Chondrocyte (in vitro differentiated cells): ENCODE measurements at places on chromosomes 6 and 20. TPM values are rescaled to one million over a fixed set of nuclear protein-coding genes. Genes with fewer than 3 reads are reported as not detected.

DNA sequence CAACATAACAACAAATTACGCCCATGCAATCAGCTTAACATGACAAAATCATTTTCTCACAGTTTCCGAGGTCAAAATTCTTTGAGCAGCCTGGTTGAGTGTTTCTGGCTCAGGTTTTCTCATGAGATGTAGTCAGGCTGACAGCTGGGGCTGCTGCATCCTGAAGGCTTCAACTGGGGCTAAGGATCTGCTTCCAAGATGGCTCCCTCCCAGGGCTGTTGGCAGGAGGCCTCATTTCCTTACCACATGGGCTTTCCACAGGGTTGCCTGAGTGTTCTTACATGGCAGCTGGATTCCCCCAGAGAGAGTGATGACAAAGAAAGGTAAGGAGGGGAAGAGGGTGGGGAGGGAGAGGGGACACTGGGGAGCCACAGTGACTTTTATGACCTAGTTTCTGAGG is 63.1 kb upstream of the NNAT start:
- DNase-seq = no peak

The AVP gene
- total RNA-seq = not detected in 3 replicates

GRCh38 chr6:21556968-21557721 is 36.4 kb upstream of the SOX4 start:
- no peak for DNase-seq

DNA sequence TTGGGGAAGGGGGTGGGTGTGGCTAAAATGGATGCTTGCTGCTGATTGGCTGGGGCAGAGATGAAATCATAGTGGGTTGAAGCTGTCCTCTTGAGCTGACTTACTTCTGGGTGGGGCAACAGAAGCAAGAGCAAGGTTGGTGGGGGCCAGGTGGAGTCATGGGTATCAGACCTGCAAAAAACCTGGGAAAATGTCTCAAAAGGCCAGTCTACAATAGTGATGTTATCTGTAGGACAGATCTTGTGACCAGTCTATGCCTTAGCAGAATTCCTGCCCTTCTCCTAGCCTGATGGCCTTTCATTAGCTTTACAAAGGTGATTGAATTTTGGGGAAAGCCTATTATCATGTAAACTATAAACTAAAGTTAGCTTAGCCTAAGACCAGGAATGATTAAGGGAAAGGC is 945.7 kb downstream of the KIF16B start:
- no peak for DNase-seq

GRCh38 chr20:50610212-50610718 is 81.1 kb downstream of the RIPOR3 start:
- no peak for DNase-seq

The KIF25 gene
- total RNA-seq = not detected in 3 replicates

GRCh38 chr6:7587631-7588100 is 2.3 kb upstream of the SNRNP48 start:
- no peak for DNase-seq

GRCh38 chr6:5205035-5205507 is 55.7 kb downstream of the LYRM4 start:
- DNase-seq = no peak

GRCh38 chr6:163814494-163815364 is 400.2 kb downstream of the QKI start:
- no peak for DNase-seq

The RPRD1B gene
- 16.9 to 21.6 TPM (median 19.3 TPM) in 3 replicates for total RNA-seq

DNA sequence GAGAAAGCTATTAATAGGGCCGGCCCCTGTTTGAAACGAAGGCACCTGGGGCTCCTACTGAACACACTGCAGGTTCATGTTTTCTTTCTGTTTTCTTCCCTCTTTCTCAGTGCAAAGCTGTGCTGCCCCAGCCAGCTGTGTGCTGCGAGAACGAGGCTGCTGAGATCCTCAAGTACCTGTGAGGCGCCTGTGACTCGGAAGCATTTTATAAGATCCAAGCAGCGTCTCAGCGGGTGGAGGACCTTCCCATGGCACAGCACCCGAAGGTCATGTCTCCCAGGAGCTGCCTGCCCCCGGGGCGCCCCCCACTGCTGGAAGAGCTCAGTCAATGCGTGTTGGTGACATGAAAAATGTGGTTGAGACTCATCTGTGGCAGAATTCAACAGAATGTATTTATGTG is 66.3 kb downstream of the SMOC2 start:
- DNase-seq = no peak

DNA sequence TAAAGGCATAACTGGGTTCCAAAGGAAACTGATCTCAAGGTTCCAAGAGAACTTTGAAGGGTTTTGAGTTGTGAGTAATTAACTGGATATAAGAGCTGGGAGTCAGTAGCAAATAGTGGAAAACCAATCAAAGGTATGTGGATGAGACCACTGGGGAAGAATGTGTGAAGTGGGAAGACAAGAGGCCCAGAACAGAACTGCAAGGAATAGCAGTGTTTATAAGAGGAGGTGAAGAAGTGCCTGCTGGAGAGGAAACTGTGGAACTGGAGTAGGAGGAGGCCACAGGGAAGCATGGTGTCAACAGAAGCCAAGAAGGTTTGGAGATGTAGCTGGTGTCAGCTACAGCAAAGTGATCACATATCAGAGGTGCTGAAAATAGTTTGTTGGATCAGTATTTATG is 18.7 kb upstream of the HDAC2 start:
- DNase-seq = no peak

DNA sequence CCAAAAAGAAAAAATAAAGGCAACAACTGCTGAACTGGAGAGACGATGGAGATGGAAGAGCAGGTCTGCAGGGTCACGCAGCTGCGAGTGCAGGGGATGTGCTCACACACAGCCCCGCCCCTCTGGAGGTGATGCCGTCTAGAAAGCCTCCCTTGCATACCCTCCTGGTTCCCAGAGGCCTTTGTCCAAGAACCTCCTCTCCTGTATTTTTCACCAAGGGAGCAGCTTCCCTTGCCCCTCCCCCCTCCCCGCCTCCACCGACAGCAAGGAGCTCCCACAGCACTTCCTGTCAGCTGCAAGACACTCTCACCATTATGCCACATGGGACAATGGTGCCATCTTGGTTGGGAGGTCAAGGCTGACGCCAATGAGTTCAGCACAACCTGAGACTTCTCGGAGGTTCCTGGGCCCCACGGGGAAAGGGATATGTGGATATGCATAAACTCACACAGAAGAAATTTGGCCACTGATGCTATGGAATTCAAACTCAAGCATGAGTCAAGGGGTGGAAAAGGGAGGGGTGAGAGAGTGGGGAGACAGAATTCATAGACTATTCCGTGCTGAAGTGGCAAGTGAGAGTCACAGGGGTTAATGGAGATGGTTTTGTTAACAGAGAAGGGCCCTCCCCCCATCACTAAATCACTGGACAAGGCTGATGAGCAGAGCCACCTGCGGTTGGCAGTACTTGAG is 132.9 kb downstream of the SCML4 start:
- no peak for DNase-seq

- no peak for DNase-seq
Measured at GRCh38 chr6:135703621-135704020, 147.9 kb upstream of the PDE7B start.

The XKR7 gene
- total RNA-seq = 0.02 TPM in 1 of 3 replicates, not detected in the others

- DNase-seq = no peak
Measured at GRCh38 chr6:42230345-42231321, 13.0 kb upstream of the MRPS10 start.

DNA sequence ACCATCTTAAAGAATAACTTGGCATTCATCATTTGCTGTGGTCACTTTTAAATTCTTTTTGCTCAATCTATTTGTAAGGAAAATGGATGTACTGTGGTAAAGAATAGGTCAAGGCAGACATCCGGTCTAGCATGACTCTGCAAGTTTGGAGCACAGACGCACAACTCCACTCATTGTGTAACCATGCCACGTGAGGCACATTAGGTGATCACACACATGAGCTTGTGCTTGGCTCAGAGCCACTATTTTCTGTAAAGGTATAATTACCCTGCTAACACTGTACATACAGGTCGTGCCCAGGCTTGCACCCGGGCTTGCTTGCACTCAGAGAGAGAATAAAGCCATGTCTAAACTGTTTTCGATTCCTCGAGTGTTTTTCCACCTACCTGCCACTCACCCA is 1289.1 kb upstream of the ADGRB3 start:
- no peak for DNase-seq

- DNase-seq = no peak
Measured at GRCh38 chr6:129946439-129947140, 71.8 kb upstream of the L3MBTL3 start.

DNA sequence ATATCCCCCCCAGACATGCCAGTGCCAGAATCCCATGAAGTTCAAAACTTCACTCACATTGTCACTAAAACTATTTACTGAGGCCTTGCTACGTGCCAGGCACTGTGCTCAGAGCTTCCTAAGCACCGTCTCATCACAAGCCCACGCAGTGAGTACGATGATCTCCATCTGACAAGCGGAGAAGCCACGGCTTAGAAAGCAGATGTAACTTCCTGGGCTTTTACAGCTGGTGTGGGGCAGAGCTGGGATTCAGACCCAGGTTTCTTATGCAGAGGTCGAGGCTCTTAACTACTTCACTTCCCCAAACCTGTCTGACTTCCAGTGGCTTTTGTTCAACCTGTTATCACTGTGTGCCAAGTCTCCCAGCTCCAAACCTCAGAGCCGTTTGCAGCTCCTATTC is 8.3 kb downstream of the MDGA1 start:
- DNase-seq = no peak

DNA sequence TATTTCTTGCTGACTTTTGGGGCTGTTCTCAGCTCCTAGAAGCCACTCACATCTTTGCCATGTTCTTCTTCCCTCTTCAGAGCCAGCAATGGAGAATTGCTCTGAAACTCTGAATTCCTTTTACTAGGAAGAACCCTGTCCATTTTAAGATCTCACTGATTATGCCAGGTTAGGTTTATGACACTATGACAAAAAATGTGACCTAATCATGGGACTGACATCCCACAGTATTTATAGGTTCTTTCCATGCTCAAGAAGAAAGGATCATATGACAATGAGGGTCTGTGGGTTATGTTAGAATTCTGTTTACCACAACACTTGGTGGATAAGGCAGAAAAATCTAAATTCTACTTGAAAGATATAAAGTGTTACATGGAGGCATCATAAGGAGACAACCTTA is 263.3 kb upstream of the CITED2 start:
- no peak for DNase-seq

The POLR3F gene
- 8.1 to 10.2 TPM (median 9.3 TPM) in 3 replicates for total RNA-seq

The ZC2HC1B gene
- total RNA-seq = 0.46 TPM in 1 of 3 replicates, not detected in the others

- DNase-seq = no peak
Measured at GRCh38 chr6:164887660-164888059, 421.7 kb downstream of the C6orf118 start.

GRCh38 chr6:79232696-79233462 is 1.6 kb downstream of the HMGN3 start:
- DNase-seq = no peak

- DNase-seq = no peak
Measured at GRCh38 chr6:75735491-75736186, 13.4 kb upstream of the MYO6 start.

- peak; percentile 88 for DNase-seq
Measured at GRCh38 chr20:63698739-63699465, 2.5 kb downstream of the TNFRSF6B start.

The SYTL3 gene
- 0.58 to 1.6 TPM (median 1.4 TPM) in 3 replicates for total RNA-seq

GRCh38 chr6:154404791-154405400 is 48.3 kb upstream of the IPCEF1 start:
- DNase-seq = no peak

- no peak for DNase-seq
Measured at GRCh38 chr6:70162972-70163371, 139.9 kb downstream of the COL9A1 start.

The CRISP1 gene
- not detected in 3 replicates for total RNA-seq

DNA sequence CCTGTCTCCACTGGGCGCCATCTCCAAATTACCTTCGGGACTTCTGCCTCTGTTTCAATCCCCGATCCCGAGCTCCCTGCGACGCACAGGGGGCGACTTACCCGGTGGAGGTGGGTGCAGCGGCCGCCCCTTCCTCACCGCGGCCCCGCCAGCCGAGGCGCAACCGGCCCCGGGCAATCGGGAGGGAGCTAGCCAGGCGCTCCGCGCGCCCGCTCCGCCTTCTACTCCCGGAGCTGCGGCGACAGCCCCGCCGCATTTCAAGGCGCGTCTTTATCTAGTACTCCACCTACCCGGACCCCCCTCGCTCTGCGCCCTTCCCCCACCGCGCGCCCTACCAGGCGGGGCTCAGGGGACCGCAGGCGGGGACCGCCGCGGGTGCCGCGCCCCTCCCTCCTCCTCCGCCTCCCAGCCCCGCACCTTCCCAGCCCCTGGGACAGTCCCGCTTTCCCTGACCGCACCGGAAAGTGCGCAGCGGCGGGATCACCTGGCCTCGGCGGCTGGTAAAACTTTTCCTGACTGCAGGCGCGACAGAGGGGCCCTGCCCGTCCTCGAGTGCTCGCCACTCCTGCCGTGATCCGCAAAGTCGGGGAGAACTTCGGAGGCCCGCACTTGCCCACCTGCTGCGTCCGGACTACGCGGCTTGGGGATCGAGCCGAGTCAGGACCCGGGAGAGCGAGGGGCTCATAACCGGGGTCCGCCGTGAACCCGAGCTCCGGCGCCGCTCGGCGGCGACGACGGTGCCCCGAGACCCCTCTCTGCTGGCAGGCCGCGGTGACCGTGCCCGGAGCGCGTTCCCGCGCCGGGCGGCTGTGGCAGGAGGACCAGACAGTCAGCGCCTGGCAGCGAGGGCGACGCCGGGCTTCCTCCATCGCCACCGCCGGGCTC is 8.0 kb upstream of the NKX2-2 start:
- DNase-seq = no peak

GRCh38 chr20:20666359-20666758 is 46.1 kb downstream of the RALGAPA2 start:
- DNase-seq = no peak

GRCh38 chr6:105874835-105875626 is 211.1 kb upstream of the PRDM1 start:
- no peak for DNase-seq

GRCh38 chr6:122614303-122614702 is 4.1 kb downstream of the PKIB start:
- no peak for DNase-seq

GRCh38 chr20:44010162-44010704 is 95.6 kb downstream of the TOX2 start:
- no peak for DNase-seq

The IL17F gene
- total RNA-seq = not detected in 3 replicates

GRCh38 chr6:151103266-151103665 is 136.5 kb upstream of the AKAP12 start:
- DNase-seq = no peak
